Hematopoietic multipotent progenitor cell treated with erythropoietin and hydrocortisone succinate and interleukin-3 and kit ligand, for 8 days (in vitro differentiated cells): ENCODE measurements at places on chromosomes 12 and 14.

GRCh38 chr12:112309797-112310196, 72.4 kb downstream of the HECTD4 start:
- no peak for DNase-seq

- peak; percentile 70 for DNase-seq
Observed at GRCh38 chr12:94545935-94546771, 86.5 kb upstream of the CEP83 start.

GRCh38 chr12:116162071-116162470, 115.4 kb downstream of the MED13L start:
- no peak for DNase-seq

GRCh38 chr12:46449856-46450255, 77.3 kb upstream of the SLC38A2 start:
- DNase-seq: no peak

- no peak for DNase-seq
Observed at GRCh38 chr12:109680264-109681005, 33.2 kb upstream of the FAM222A start.

DNA sequence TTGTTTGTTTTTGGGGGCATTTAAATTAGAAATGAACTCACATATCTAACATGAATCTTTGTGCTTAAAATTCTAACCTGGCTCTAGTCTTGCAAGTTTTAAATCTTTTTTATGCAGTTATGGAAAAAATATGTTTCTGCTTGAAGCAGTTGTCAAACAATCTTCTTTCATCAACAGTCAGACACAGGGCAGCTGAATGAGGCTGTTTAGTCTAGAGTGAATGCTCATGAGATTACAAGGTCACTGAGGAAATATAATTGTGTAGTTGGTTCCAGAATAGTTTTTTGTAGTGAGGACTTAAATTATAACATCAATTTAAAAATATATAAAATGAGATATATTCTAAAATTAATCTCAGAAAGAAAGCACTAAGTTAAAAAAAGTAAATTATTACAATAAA, 76.5 kb downstream of the TRMT5 start:
- DNase-seq: no peak

GRCh38 chr14:103019826-103020225, 37.5 kb downstream of the CDC42BPB start:
- no peak for DNase-seq

DNA sequence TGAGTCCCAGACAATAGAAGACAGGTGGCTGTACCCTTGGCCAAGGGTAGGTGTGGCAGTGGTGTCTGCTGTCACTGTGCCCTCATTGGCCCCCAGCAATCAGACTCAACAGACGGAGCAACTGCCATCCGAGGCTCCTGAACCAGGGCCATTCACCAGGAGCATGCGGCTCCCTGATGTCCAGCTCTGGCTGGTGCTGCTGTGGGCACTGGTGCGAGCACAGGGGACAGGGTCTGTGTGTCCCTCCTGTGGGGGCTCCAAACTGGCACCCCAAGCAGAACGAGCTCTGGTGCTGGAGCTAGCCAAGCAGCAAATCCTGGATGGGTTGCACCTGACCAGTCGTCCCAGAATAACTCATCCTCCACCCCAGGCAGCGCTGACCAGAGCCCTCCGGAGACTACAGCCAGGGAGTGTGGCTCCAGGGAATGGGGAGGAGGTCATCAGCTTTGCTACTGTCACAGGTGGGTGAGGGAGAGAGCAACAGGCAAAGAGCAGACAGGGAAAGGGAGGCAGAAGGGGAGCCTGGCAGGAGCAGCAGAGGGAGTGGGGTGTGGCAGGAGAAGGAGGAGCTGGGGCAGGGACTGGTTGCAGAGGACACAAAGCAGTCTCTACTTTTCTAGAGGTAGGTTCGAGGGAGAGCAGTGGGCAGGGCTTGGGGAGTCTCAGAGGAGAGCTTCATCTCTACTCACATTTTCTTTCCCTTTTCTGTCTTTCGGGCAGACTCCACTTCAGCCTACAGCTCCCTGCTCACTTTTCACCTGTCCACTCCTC, 452 bp downstream of the INHBE start:
- no peak for DNase-seq

GRCh38 chr12:125734137-125734536, 668.9 kb downstream of the AACS start:
- peak; percentile 4 for DNase-seq

DNA sequence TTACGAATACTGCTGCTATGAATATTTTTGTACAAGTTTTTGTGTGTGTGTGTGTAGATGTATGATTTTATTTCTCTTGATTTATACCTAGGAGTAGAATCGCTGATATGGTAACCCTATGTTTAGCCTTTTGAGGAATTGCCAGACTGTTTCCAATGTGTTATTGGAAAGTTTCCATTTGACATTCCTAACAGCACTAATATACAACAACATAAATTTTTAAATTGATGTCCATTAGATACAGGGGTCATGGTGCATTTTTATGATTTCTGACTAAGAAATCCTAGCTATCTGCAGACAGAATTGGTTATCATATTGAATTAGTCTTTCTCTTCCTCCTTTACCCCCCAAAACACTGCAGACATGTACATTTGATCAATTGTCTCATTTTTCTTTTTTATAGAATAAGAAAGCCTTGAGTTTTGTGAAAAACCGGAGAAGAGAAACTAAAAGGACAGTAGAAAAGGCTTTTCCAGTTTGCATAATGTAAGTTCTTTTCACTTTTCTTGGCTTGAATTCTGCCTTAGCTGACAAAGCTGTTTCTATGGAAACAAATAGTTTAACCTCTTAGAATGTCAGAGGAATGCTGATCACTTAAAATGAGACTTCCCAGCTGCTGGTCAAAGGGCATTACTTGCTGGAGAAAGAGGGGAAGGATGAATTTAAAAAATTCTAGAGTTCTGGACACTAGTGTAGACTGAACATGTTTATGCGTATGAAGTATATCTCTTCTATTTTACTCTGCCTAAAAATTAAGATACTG, 28.2 kb downstream of the PALS1 start:
- no peak for DNase-seq

GRCh38 chr14:24744641-24745040, 110.7 kb upstream of the GZMB start:
- no peak for DNase-seq

DNA sequence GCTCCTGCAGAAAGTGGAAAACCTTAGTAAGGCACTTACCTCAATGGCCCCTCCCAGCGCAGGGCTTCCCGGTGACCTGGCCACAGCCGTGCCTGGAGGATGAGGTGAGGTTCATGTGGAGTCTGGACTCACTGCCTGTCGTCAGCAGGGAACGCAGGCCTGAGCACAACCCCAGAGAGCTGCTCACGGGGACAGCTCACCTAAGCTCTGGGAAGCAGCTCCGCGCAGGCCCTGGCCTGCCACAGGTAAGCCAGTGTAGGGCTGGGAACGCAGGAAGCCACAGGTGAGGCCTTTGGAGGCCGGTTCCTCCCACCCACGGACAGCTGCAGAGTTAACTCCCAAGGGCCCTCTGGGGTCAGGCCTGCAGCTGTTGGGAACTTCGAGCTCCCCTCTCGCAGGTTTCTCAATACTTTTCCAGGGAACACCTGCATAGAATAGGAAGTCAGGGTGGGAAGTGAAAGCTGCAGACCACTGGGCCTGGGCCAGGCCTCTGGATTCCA, 32.7 kb downstream of the ANAPC7 start:
- no peak for DNase-seq

DNA sequence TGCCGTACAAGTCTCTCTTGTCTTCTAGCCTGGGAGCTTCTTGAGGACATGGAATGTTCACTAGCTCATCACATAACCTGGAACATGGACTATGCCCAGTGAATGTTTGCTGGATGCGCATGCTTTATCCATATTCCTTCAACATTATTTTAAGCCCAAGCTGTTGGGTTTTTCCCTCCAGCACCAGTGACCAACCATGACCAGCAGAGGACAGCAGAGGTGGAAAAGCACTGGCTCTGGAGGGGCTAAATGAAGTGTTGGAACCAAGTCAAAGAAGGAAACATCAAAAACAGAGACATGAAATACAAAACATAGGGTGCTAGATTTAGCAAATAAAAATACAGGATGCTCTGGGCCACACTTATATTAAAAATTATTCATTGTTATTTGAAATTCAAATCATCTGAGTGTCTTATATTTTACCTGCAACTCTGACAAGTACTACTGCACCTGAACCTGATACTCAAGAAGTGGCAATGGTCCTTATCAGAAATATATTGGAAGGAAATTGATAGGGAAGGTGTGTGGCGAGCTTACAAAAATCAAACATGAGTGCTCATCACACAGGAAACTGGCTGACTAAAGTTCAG, 23.1 kb upstream of the HELB start:
- peak; percentile 50 for DNase-seq

GRCh38 chr14:86404989-86405649, 875.2 kb downstream of the FLRT2 start:
- no peak for DNase-seq

GRCh38 chr12:27335364-27336281, 3.0 kb downstream of the BMAL2 start:
- DNase-seq: no peak

- DNase-seq: no peak
Observed at GRCh38 chr14:77498984-77499527, 440 bp upstream of the ISM2 start.

DNA sequence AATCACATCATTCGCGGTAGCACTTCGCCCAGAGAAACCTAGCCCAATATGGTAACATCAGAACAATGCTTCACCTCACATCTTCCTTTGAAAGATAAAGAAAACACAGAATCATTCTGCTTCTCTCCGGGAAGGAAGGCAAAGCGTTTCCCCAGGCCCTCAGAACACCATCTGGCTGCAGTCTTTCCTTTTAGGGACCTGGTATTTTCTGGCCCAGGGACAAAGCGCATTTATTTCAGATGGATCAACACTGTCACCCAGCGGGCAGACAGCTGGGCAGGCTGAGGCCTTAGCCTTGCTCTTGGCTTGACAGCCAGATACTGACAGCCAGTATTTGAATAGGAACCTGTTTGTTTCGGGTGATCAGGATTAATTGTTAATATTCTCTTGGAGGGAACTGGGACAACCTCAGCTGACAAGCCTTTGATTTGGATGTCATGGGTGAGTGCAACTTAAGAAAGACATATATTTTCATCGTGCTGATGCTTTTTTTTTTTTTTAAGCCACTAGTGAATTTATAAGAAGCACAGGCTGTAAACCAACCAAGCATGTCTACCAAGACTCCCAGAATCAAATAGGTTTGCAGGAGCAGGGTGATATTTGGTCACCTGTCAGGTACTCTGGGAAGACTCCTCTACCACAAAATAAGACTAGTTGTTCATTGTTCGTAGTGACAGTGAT, 118.9 kb downstream of the VEZT start:
- peak; percentile 22 for DNase-seq

DNA sequence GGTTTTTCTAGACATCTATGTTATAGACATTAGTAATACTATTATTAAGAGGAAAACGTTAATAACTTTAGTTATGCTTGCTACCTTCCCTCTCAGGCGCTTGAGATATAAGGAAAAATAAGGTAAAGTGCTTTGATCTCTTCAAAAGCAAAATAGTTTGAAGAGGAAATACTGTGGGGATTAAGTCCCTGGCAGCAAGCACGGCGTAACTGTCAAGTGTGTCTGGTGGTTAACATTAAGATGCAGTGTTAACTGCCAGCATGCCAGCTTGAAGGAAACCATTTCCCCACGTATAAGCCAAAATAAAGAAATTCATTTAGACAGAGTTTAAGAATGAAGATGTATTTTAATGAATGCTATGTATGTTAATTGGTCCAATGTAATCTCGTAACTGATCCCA, 31.8 kb downstream of the PELI2 start:
- DNase-seq: no peak

DNA sequence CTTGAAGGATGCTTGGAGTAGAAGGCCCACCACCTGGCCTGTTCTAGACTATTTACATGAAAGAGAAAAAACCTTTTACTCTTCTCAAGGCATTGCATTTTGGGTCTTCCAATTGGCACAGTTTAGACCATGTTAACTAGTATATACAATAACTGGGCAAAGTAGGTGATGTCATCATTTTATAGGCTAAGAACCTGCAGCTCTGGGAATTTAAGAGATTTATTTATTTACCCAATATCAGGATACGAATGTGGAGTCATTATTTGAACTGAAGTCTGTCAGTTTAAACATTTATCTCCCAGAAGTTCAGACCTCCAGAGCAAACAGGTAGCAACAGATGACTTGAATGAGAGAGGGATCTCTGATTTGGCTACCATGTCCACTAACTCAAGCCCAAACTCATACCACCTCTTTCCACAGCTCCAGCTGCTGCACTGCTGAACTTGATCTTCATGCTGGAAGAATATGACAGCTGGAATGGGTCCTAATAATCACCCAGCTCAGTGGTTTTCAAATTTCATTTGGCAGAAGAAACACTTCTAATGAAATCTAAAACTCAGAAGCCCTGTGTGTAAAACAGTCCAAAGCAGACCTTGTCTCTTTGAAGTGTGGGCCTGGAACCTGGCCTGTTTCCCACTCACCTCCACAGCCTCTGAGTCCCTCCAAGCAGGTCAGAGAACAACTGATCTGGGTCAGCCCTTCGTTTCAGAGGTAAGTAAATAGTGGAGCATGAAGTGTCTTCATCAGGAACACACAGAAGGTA, 179.2 kb downstream of the EMP1 start:
- DNase-seq: no peak

DNA sequence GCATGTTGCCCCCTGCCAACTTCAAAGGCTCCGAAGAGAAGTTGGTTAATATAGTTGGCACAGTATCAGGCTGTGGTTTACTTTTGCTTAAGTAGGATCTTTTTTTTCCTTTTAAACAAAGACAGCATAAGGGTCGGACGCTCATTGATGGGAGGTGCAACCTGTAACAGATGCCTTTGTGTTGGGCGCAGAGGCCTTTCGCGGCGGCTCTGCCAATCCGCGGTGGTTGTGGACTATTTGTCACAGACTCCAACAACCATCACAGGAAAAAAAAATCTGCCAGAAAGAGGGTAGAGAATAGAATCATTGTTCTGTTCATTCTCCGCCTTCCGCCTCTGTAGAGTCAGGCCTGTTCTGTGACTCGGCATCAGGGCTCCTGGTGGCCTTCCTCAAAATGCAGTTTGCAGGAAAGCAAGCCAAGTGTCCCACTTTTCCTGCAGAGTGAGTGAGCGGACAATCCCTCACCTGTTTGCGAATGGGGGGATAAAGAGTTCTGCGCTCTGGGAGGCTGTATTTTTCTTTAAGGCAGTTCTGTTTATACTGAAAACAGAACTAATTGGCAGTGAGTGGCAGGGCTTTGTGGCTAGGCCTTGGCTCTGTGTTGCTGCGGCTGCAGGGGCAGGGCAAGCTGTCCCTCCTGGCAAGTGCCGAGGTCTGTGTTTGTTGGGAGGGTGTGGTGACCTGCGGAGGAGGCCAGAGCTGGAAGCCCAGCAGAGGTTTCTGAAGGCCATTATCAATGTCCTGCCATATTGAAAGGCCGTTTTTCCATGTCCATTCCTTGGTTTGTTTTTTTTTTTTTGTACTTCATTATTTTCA, 83.0 kb upstream of the PIWIL1 start:
- no peak for DNase-seq

DNA sequence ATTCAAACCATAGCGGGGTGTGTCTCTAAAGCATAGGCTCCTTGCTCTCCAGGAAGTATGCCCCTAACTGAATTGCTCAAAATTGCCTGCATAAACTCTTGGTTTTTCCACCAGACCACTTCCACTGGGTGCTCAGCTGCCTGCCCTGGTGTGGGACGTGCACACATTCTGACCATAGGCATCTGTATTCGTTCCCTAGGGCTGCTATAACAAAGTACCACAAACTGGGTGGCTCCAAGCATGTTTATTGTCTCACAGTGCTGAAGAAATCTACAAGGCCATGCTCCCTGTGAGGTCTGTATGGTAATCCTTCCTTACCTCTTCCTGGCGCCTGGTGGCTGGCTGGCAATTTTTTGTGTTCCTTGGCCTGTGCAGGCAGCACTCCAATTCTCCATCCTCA, 16.4 kb upstream of the GALNT6 start:
- no peak for DNase-seq
